Hematopoietic multipotent progenitor cell treated with erythropoietin and hydrocortisone succinate and interleukin-3 and kit ligand, for 4 days (in vitro differentiated cells): ENCODE measurements at places on chromosomes 7 and 10.
A peak's percentile ranks its signal among the peaks of the same experiment; 100 is the strongest.

GRCh38 chr10:7666253-7667023 lies at the start of gene ITIH5:
TSS of gene ITIH5 (minus strand) at chr10:7666966. CDS start at chr10:7666892, 74 bp downstream.
- DNase-seq: no peak

GRCh38 chr10:23354630-23355279 lies 10.2 kb upstream of the C10orf67 start:
- DNase-seq: no peak

DNA sequence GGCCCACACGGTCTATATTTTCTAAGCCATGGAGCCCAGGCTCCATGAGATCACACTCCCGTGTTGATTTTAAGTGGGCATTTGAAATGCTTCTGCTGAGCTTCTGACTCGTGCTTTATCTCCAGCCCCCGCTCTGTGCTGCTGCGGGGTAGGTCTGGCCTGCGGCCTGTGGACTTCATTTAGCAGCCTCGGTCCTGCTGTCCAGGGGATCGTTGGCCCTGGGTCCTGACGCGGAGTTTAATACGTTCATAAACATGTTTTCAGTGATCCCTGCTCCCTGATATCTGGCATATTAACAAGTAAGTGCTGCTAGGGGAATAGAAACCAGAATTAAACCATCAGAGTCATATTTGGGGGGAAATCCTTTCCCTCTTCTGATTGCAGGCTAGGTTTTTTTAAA lies 540.3 kb upstream of the MGMT start:
- no peak for DNase-seq

DNA sequence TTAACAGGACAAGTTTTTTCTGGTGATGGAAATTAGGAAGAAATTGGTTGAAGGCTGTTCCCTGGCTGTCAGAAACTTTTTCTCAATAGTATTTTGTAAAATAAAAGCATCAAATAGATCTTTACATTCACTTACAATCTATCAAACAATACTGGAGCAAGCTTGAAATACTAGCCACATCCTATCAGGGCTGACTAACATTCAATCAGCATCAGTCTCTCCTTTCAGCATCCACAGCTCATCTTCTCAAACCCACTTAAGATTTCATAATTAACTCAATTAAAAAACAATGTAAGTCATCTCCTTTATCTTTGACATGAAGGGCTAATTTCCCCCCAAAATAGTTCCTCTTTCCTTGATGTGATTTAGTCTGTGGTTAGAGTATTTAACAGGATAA lies 80.2 kb downstream of the DIP2C start:
- DNase-seq: no peak

DNA sequence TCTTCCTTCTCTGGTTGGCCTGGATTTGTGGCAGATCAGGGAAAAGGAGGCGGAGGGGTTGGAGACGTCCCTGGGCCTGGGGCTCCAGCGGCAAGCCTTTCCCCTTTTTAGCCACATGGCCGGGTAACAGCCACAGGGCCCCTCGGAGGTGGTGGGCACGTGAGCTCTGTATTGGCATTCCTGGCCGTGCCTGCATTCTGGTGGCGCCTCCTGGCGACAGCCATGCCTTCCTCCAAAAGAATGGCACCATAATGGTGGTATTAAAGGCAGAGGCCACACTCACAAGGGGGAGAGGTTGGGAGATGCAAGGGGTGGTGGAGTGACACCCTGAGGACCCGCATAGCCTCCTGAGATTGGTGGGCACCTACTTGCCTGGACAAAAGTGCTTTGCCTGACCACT lies 3.0 kb upstream of the AQP1 start:
- no peak for DNase-seq

DNA sequence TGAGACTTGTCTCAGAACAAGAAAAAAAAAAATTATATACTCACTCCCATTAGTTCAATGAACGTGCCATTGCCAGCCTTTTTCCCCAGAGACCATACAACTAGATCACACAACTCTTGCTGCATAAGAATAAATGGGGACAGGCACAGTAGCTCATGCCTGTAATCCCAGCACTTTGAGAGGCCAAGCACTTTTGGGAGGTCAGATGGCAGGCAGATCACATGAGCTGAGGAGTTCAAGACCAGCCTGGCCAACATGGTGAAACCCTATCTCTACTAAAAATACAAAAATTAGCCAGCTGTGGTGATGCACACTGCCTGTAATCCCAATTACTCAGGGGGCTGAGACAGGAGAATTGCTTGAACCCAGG lies 13.6 kb downstream of the PDLIM1 start:
- no peak for DNase-seq

GRCh38 chr10:27153845-27154193 lies 365 bp downstream of the YME1L1 start:
- peak; percentile 54 for DNase-seq

DNA sequence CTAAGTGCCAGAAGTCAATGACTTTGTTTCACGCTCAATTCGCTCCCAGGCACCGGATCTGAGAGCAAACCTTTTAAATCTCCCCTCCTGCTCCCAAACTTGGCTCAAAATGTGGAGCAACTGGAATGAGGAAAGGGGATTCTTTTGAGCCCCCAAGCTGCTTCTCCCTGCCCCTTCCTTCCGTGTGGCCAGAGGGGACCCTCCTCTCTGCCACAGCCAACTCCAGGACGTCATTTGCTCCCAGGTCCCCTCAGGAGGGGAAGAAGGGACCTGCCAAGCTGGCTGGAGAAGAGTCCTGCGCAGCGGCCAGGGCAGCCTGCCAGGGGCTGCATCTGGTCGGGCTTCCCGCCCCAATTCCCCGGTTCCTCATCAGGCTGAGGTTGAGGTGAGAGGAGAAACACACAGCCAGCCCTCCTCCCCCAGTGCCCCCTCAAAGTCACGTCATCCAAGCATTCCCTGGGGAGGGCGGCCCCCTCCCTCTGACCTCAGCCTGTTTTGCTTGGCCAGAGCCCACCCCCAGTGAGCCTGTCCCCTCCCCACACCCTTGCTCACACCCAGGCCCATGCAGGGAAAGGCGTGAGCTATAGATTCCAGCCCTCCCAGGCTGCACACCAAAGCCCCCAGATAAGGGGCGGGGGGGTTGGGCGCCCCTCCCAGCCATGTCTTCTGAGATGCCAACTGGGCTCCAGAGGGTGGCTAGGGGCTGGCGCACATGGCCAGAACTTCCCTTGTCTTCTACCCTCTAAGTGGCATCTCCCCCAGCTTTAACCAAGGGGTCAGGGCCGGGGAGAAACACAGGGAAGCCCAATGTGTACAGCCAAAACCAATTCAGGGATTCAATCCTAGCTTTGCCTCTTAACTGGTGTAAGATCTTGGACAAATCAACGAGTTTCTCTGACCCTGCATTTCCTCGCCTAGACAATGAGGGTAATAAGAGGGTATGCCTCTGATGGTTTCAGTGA lies 35.0 kb downstream of the SH3PXD2A start:
- DNase-seq: peak; percentile 28

- DNase-seq: no peak
These were observed 203.6 kb upstream of the NPSR1 start for GRCh38 chr7:34454381-34454780.

GRCh38 chr7:100441641-100442535 lies 5.6 kb upstream of the PPP1R35 start:
- no peak for DNase-seq

DNA sequence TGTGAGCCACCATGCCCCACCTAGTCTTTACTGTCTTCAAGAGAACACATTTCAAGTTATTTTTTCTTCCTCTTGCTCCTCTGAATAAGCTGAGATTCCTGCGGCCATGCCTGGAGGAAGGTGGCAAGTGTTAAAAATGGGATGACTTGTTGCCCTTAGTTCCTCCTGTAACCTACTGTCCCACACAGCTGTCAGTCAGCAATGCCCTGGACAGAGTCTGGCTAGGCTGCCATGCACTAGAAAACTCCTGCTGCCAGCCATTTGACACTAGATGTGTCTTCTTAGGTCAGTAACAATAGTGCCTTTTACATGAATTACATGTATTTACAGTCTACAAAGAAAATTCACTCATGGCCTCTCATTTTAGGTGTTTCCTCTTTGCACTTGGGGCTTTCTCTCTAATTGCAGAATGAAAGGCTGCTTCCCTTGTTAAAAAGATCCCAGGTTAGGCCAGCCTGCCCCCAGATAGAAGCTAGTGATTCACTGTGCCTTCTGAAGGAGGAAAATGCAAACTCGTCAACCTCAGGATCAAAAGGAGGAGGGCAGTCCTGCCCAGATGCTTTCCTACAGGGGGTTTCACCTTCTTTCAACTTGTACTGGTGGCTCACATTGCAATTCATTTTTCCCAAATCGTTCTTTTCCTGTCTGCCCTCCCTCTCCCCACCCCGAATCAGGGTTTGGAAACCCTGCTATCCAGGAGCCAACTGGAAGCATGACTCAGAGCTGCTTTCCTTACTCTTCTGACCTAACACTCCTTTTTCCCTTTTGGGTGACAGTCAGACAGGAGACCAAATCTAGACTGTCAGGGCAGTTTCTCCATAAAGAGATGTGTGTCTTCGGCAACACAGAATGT lies 136.6 kb downstream of the SPAG6 start:
- no peak for DNase-seq

DNA sequence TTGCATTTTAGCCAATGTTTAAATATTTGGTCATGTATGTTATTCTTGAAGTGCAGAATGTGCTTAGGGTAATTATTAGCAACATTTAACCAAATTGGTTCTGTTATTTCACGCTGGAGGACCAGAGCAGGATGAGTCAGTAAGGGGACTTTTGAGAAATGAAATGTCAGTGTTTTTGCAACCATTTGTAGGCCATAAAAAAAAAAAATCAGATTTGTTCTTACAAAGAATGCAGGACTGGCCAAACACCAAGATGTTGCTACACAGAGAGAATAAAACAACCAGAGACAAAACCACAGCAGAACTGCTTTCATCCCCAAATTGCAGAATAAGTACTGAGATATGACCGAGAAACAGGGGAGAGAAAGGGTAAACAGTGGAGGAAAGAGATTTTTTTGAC lies 62.1 kb downstream of the TPST1 start:
- DNase-seq: no peak

DNA sequence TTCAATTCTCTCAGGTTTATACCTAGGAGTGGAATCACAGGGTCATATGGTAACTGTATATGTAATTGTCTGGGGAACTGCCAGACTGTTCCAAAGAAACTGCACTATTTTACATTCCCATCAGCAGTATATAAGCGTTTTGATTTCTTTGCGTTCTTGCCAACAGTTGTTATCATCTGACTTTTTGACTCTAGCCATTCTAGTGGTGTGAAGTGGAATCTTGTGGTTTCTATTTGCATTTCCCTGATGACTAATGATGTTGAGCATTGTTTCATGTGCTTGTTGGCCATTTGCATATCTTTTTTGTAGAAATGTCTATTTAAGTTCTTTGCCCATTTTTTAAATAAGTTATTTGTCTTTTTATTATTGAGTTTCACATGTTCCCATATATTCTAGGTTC lies 44.3 kb upstream of the ZC3HAV1 start:
- peak; percentile 59 for DNase-seq

DNA sequence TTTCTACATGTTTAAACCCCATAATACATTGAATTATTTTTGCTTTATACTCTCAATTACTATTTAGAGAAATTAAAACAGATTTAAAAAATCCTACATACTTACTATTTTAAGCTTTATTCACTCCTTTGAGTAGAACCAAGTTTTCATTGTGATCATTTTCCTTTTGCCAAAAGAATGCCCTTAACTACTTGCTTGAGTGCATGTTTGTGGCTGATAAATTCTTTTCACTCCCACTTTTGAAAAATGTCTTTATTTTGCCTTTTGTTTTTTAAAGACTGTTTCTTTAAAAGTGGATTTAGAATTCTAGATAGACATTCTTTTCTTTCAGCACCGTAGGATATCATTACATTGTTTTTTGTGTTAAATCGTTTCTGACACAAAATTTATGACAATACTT lies 22.3 kb upstream of the AGR3 start:
- no peak for DNase-seq

DNA sequence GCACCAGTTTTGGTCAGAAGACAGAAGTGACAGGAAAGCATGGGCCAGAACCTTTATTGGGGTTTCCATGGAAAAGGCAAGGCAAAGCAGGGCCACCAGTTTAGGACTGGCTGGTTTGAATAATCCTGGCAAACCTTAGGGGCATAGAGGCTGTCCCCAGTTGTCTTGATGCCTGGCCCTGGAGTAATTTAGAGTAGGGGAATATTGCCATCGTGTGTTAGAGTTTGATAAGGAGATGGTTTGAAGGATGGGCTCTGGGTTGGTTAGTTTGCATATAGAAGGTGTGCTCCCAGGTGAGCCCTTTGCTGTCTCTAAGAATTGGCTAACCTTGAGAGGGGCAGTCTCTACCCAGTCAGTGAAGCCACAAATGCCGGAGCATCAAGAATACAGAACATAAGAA lies 79.6 kb downstream of the ZNF777 start:
- DNase-seq: no peak

DNA sequence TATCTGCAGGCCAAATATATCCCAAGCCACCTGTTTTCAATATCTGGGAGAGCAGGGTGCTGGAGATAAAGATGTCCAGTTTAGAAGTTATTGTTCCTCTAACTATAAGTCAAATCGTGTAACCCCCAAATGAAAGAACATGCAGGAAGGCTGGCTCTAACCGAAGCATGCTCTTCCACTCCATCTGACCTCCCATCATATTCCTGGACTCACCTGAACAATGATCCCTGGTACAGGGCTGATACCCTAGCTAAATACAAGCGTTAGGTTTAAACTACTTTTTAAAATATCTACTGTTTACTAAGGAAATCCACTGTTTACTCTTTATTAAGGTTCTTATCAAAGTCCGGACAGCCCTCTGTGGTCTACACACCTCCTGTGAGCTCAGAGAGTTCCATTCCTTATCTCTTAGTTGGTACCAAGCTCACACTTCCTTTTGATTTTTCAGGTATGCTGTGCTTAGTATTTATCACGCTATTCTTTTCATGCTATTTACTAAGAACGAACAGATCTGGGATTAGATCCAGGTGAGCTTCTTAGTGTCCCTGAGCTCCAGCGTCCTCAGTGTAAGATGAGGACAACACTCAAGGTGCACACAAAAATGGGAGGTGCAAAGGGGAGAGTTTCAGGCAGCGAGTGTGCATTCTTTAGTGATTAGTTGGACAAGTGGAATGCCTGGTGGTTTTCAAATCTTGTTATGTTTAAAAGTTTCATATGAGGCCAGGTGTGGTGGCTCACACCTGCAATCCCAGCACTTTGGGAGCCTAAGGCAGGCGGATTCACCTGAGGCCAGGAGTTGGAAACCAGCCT lies 23.6 kb upstream of the COBL start:
- DNase-seq: peak; percentile 24

GRCh38 chr7:74032191-74032490 lies 4.2 kb downstream of the ELN start:
- DNase-seq: no peak

DNA sequence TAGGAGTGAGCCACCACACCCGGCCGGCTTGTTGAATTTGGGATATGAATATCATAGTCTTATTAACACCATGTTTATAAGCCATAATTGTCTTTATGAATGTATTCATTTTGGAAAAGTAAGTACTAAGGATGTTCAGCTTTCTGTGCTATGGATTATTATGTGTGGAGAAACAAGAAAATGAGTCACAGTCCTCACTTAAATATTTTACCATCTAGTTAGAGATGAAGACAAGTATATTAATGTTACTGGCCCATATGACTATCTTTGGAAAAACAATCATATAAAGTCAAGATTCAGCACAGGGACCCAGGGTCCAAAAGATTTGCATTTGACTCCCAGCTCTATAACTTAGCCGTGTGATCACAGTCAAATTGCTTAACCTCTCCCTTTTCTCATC lies 9.8 kb upstream of the TOMM7 start:
- no peak for DNase-seq

- peak; percentile 21 for DNase-seq
These were observed 37.3 kb downstream of the DNAH11 start for GRCh38 chr7:21580073-21580521.
